Activated naive CD8-positive, alpha-beta T cell treated with anti-CD3 and anti-CD28 coated beads, Interleukin-2, amount 50 U/mL, for 24 hours (primary cell): ENCODE measurements at places on chromosomes 11 and 22.

DNA sequence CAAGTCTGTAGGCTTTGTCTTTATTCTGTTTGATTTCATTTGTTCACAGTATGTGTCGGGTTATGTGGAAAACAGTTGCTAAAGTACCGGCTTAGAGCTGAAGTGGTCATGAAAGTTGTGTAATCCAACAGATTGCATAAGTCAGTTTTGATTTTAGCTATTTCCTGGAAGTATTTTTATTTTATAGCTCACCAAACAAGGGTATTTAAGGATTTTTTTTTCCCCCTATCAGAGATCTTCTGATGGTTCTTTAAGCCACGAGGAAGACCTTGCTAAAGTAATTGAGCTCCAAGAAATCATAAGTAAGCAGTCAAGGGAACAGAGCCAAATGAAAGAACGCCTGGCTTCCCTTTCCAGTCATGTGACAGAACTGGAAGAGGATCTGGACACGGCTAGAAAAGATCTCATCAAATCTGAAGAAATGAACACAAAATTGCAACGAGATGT lies 55.9 kb downstream of the PPFIA1 start:
- DNase-seq, result no peak

GRCh38 chr11:10454878-10455631 lies at the start of gene AMPD3:
TSS of gene AMPD3 (plus strand) at chr11:10455264. CDS start at chr11:10461520, 6,256 bp downstream.
- DNase-seq, result peak; percentile 51

GRCh38 chr11:119673052-119673758 lies 55.8 kb downstream of the NECTIN1 start:
- no peak for DNase-seq

DNA sequence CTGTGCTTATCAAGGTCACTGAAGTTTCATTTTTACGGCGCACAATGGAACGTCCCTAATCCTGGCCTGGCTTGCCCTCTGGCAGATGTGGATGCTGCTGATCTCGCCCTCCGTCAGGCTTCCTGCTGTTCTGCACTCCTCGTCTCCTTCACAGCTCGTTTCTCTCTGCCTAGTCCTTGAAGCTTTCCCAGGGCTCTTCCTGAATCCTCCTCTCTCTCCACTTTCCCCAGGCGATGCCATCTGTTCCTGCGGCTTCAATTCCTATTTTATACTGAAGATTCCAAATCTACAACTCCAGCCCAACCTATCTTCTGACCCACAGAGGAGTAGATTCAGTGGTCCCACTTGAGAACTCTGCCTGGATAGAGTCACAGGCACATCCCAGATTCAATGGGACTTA lies 14.2 kb downstream of the SLC22A8 start:
- DNase-seq, result no peak

DNA sequence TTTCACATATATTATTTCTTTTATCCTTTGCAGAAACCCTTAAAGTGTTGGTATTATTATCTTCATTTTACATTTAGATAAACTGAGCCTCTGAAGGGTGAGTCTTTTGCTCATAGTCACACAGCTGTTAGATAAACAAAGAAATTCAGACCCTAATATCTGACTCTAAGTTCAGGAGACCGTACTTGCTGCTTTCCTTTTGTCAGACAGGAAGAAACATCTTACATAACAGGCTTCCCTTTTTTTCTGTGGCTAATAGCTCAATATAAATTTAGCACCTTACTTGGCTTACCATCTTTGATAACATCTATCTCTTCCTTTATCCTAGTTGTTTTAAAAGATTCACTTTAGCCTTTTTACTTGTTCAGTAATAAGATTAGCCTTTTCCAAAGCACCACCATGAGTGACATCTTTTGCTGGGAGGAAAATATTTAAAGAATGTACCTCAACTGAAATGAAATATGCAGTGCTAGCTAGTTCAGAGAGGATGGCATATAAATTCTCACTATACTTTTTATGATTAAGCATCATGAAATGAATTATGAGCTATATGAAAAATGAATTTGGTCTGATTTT lies 128.6 kb downstream of the WNT11 start:
- DNase-seq, result no peak

DNA sequence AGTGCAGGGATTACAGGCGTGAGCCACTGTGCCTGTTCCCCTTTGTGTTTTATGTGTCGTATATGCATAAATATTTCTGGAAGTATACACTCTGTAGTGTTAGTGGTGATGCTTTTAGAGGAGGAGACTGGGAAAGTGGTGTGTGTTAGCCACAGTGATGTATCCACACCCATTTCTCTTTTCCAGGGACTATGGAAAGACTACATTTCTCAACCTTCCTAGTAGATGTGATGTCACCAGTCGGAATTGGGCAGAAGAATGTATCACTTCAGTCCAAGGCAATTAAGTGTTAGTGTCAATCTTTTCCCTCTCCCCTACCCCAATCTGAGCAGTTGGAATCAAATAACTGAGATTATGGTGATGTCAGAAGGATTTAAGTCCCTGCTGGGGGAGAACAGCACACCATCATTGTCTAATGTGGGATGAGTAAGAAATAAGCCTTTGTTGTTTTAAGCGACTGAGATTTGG lies 5.8 kb upstream of the ATG16L2 start:
- DNase-seq, result no peak

GRCh38 chr11:75223954-75224643 lies 16.5 kb upstream of the TPBGL start:
- DNase-seq, result no peak

DNA sequence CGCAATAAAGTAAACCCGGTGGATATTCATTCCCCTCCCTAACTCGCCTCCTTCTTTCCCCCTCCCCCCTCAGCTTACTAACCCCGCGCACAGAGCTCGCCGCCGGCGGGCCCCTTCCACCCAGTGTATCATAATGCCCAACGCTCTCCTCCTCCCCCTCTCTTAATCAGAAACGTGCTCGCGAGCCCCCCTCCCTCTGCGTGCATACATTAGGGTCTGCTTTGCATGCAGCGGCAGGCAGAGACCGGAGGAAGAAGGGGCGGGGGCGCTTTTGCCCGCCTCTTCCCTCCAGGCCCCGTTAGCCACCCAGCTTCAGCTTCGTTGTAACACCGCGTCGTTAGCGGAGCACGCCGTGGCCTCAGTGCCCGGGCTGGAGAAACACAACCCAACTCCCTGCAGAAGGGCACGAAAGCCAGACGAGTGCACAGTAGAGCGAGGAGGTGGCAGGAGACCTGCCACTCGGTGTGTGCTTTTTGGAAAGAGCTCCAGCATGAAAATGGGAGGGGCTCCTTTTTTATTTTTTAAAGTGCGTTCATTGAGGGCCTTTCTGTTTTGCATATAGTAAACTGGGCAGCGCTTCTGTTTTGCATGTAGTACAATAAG lies 901 bp upstream of the KMT2A start:
- peak; percentile 74 for DNase-seq

- DNase-seq, result peak; percentile 1
These were observed 50.3 kb downstream of the MICAL2 start for GRCh38 chr11:12160680-12161079.

GRCh38 chr22:35491908-35492380 lies 48.7 kb upstream of the RASD2 start:
- no peak for DNase-seq

DNA sequence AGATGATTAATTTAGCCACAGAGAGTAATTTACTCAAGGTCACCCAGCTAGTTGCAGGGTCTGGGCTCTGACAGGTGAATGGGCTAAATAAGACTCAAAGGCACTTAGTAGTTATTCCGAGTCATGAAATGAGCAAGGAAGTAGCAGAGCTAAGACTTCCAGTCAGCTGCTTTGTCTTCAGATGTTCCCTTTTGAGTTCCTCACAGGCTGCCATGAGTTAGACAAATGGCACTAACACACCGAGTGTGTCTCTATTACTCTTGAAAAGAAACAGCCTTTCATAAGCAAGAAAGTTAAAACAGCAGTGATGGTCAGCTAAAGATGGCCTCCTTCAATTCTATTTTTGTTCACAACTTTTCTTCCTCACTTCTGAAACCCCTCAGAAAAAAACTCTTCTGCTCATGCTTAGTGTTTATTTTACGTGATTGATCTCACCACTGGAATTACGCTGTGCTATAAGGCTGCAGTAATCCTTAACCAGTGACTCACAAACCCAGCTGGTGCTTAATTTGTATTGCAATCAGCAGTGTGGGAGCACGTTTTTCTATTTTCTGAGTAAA lies 389.1 kb downstream of the AASDHPPT start:
- no peak for DNase-seq

GRCh38 chr11:118170882-118171268 lies 5.6 kb downstream of the SCN2B start:
- no peak for DNase-seq

DNA sequence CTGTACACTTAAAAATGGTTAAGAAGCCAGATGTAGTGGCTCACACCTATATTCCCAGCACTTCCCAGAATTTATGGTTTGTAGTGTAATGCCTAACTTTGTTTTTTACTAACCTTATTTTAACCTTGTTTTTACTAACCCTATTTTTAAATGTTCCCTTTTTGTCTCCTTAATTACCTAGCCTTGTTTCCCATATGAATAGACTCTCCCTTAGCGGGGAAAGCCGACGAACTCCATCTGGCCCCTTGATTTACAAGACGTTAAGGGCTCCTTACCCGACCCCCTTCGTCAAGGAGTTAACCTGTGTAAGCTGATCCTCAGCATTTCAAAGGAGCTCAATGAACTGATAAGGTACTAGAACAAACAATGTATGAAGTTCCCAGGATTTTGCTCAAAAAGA lies 17.1 kb downstream of the APOBEC3H start:
- no peak for DNase-seq

- no peak for DNase-seq
These were observed 2.0 kb upstream of the CABP7 start for GRCh38 chr22:29717789-29718188.

DNA sequence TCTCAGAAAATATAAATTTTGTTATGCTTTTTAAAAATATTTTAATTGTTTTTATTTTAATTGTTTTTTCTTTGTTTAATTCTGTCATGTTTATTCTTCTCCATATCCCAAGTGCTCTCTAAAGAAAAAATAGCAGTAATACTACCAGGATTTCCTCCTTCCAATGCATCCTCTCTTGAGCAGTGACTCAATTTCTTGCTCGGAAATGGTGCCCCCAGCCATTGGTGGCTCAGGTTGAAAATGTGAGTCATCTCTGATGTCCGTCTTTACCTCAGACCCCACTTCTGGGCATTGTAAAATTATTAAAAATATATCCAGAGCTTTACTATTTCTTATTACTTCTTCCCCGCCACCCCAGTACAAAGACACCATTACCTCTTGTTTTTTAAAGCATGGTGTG lies 898.5 kb downstream of the METTL15 start:
- DNase-seq, result no peak

DNA sequence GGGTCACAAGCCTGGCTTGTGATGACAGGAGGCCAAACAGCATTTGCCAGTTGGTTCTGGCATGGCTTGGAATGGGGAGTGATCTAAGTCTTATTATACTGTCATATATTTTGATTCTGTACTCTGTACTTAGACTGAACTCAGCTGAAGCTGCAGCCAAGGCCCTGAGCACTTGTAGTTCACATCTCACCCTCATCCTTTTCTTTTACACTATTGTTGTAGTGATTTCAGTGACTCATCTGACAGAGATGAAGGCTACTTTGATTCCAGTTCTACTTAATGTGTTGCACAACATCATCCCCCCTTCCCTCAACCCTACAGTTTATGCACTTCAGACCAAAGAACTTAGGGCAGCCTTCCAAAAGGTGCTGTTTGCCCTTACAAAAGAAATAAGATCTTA lies 843 bp downstream of the OR56B1 start:
- DNase-seq, result no peak

- no peak for DNase-seq
These were observed 181.9 kb upstream of the BDNF start for GRCh38 chr11:27882066-27882697.

- no peak for DNase-seq
These were observed 3.3 kb downstream of the NPAT start for GRCh38 chr11:108218912-108219783.

- DNase-seq, result no peak
These were observed 119.7 kb upstream of the ZC3H12C start for GRCh38 chr11:109973486-109973885.

- no peak for DNase-seq
These were observed 4.7 kb downstream of the MRGPRD start for GRCh38 chr11:68976095-68976494.

DNA sequence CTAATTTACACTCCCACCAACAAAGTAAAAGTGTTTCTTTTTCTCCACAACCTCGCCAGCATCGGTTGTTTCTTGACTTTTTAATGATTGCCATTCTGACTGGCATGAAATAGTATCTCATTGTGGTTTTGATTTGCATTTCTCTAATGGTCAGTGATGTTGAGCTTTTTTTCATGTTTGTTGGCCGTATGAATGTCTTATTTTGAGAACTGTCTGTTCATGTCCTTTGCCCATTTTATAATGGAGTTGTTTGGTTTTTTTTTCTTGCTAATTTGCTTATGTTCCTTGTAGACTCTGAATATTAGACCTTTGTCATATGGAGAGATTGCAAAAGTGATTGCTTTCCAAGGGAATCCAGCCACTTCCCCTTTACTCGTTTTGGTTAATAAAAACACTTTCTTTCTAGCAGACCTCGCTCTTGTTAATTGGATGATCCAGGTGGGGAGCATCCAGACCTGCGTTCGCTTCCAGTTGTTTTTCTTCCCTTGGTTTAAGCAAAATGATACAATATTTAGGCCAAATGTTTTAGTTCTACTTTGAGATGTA lies 17.1 kb upstream of the APOL4 start:
- no peak for DNase-seq

GRCh38 chr11:112789481-112789880 lies 171.7 kb upstream of the NCAM1 start:
- no peak for DNase-seq

GRCh38 chr22:28882545-28882877 lies 861 bp upstream of the ZNRF3 start:
- DNase-seq, result peak; percentile 27

- no peak for DNase-seq
These were observed 140.0 kb downstream of the CACNA1I start for GRCh38 chr22:39710380-39711150.

GRCh38 chr22:37893583-37893983 lies 12.5 kb upstream of the MICALL1 start:
- DNase-seq, result no peak

DNA sequence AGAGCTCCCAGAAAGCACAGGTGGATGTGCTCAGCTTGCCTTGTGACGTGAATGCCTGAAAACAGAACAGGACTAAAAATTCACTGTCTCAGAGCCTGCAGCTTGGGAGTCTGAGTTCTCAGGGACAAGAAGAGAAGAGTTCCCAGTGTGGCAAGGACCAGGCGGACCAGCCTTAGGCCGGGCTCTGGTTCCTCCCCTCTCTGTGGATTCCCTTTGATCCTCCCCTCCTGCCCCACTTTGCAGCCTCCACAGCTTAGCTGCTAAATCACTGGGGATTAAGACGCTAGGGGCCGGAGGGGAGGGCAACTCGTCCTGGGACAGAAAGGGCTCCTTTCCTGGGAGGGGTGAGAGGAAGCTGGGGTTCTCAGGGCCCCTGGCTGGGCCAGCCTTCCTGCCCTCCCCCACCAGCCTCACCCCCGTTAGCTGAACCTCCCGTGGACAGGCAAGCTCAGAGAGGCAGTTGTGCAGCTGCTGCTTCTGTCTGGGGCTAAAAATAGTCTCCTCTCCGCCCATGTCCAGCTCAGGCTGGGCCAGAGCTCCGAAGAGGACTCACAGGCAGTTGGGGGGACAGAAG lies 29.9 kb upstream of the JAM3 start:
- DNase-seq, result no peak

- DNase-seq, result no peak
These were observed 12.5 kb downstream of the CBX7 start for GRCh38 chr22:39139933-39140332.
